MM.1S (cell line): ENCODE measurements at places on chromosomes 5 and 9.

DNA sequence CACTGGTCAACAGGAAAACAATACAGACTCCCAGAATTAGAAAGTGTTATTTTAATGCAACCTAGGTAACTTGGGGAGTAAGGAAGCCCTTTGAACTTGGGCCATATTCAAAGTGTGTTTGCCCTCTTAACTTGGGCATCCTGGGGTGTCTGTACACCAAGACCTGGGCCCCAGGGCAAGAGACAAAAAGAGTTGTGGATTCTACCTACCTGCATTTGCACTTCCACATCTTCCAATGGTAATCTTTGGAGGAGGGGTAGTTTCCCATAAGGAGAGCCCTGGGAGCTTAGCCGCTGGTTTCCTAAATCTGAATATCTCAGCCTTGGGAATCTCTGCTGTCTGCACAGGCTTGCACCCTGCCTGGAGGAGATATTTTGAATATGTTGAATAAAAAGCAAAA is 8.5 kb downstream of the WNT8A start:
- no peak for DNase-seq

GRCh38 chr5:112124788-112125187 is 294.3 kb downstream of the EPB41L4A start:
- DNase-seq, result no peak

DNA sequence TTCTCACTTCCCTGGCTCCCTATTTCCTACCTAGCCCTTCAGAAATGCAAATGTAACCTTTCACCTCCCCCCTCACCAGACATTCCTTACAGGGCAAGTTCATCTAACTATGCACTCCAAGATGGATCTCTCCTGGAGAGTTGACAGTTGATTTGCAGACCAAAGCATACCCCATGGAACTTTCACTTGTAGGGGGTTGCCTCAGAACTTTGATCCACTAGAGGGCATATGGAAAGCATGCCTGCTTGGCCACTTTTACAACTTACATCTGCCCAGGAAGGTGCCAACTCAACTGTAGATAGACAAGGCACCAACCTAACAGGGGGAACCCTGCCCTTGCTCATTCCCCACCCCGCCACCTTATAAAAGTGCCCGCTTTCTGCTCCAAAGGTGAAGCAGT is 187.8 kb downstream of the NXNL2 start:
- peak; percentile 28 for DNase-seq

DNA sequence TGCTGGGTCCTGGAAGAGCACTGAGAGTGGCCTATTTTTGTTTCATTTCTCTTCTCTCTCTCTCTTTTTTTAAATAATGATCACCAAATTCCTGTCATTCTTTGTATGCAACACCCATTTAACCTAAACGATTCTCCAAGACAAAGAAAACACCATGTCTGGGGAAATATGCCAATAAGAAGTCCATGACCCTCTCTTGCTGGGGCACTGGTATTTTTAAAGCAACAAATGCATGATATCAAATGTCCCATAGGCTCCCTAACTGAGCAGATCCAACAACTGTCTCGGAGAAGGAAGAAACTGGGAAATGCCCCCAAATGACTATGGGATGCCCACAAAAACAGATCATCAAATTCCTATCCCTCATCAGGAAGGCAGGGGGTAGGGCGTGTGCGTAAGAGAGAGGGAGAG is 567.4 kb downstream of the CCDC171 start:
- DNase-seq, result no peak

DNA sequence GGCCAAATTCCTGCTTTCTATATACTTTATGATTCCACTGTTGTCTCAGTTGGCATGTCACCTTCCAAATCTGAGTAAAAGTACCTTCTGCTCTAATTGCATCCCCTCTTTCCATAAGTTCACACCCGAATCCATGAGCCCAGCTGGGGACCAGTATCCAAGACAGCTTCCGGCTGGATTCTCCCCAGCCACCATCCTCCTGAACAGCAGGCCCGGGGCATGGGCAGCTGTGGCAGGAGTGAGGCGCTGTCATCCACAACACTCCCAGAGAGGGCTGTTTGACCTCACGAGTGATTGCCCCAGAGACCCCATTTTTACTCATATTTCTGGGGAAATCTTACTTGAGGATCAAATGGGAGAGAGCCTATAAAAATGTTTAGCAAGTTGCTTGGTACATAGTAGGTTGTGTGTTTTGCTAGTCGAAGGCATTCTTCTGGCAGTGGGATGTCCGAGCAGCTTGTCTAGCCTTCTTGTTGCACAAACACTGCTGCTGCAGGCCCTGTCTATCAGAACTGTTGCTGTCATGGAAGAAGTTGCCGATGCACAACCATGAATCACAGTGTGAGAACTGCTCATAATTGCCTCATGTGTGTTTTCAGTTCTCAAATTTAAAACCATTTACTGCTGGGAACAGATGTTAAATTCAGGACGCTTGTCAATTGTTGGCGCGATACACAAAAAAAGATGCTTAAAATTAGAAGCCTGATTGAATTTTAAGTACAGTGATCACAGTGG is 93.8 kb downstream of the HSPA4 start:
- DNase-seq, result no peak

DNA sequence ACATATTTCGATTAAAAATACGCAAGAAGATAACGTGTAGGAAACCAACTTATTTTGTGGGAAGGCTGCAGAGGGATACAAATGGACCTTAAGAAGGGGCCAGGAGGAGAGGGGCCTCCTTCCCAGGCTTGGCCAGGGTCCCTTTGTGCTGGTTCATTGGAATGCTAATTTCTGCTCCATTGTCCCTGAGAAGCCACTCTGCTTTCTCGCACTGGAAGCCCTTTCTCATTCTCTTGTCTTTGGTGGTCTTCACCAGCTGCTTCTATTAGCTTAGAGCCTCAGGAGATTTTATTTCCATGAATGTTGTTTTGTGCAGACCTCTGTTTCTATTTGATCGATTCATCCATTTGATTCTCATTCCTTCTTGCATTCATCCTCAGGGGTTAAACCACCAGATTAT is 325.4 kb downstream of the TMEM38B start:
- DNase-seq, result no peak

DNA sequence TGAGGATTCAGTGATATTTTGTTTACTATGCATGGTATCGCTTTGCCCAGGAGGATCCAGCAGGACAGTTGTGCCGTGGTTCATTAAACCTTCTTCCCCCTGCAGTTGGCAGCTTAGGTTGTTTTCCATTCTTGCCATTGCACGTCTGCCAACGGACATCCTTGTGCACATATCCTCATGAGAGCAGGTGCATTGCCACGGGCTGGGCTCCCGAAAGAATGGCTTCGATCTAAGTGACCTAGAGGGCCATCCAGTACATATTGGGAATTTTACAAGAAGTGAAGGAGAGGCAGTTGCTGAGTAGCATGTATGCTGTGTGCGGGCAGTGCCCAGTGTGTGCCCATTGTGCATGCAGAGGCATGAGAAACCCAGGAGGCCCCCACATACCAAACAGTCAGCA is 22.1 kb downstream of the HRH2 start:
- no peak for DNase-seq

GRCh38 chr5:170307575-170308465 is 10.2 kb upstream of the LCP2 start:
- DNase-seq, result no peak

DNA sequence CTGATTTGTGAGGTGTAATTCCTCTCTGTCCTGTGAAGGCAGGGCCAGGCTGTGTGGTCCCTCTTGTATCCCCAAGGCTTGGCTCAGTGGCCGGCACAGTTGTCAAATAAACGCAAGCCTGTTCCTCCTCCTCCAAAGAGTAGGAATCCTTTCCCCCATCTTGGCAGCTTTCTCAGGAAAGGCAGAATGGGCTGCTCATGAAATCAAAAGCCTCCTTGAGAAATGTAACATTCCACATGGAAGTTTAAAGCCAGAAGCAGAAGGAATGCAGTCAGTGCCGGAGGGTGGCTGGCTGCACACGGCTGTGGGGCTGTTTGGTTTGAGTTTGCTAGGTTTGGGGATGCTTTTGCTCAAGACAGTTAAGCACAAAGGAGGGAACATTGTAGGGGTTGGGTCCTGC is 34.5 kb upstream of the MED10 start:
- no peak for DNase-seq

DNA sequence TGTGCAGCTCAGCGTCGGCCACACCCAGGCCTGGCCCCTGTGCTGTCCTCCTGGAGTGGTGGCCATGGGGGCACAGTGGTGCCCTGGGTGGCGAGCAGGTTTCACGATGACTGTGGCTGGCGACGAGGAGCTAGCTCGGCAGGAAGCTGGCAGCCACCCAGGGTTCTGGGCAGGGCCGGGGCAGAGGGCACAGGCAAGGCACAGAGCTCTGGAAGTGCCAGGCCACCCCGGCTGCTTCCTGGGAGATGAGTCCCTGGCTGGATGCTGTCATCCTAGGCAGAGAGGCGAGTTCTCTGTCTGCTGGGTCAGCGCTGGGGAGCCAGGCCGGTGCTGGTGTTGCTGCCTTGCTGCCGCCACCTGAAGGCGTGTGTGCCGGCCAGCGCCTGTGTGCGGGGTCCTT is 51.7 kb downstream of the RXRA start:
- DNase-seq, result no peak

DNA sequence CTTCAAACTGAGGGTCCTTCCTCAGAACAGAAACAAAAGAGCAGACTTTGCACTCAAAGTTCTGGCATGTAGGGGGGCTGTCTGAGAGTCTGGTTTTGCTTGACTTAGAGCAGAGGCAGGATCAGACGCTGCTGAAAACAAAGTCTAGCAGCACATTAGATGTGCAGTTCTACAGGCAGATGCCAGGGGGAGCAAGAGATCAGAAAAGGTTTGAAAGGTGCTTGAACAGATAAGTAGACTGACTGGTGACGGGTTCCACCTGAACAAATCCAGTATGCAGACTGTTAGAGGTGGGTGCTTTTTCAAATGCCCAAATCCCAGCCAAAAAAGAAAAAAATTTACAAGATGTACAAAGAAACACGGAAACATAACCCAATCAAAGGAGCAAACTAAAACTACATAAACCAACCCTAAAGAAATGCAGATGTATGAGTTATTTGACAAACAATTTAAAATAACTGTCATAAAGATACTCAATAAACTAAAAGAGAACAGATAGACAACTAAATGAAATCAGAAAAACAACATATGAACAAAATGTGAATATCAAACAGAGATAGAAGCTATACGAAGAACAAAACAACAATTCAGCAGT is 194.7 kb upstream of the FREM1 start:
- no peak for DNase-seq

DNA sequence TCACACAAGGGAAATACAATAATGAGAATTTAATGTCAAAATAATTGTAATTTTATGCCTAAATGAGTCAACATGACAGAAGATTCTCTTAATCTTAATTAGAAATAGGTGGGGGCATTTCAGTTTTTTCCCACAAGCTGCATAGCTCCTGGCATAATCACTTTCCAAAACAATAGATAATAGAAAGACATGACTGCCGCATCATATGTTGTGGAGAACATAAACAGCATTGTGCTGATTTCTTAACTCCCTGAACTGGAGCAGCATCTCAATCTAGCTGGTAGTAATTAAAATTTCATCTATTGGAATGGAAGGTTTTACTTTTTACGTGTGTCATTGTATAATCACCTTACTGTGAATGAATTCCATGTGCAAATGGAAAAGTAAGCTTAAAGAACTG is 112.1 kb downstream of the ST8SIA4 start:
- DNase-seq, result no peak

DNA sequence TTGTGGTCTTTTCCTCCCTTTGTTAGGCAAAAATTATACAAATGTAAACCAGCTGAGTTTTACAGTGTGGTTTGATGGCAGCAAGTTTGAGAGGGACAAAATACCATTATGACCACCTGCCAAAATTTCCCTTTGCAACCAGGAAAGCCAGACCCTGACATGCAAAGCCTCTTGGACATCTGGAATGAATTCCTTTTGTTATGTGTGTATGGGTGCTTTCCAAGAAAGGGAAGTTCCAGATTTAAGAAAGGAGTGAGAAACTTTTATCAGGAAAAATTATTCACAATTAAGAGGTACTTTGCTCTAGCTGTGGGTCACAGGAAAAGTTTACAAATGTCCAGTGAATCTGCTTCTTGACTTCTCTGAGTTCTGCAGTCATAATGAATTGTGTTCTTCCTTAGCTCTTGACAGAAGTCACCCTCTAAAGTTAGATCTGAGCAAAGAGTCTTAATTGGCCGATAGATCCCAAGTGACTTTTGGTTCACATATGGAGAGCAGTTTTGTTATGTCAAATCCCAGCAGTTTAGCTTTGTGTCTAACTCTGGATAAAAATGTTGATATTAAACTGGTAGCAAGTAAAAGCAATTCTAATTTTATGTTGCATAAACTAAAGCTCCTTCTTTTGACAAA is 295.9 kb upstream of the ZNF608 start:
- DNase-seq, result no peak

DNA sequence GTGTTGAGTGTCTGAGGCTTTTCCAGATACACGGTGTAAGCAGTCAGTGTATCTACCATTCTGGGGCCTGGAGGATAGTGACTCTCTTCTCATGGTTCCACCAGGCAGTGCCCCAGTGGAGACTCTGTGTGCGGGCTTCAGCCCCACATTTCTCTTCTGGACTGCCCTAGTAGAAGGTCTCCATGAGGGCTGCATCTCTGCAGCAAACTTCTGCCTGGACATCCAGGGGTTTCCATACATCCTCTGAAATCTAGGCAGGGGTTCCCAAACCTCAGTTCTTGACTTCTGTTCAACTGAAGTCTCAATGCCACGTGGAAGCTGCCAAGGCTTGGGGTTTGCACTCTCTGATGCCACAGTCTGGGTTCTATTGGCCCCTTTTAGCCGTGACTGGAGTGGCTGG is 256.6 kb upstream of the ITGA1 start:
- DNase-seq, result no peak

DNA sequence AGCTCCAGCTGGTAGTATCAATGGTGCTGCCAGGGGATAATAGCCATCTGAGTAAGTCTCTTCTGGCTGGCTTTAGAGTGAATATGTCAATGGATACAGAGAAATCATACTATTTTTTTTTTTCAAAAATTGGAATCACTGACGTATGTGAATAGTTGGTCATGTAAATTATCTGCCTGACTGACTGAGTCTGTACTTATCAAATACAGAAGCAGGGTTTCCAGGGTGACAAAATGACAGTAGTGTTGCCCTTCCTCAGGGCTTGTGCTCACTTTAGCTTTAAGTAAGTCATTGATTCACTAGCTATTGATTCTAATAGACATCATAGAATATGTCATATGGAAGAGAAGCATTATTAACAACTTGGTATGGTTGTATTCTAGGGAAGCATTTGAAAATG is 126.0 kb upstream of the C6 start:
- no peak for DNase-seq

- no peak for DNase-seq
Measured at GRCh38 chr9:104686081-104686480, 8.2 kb upstream of the OR13D1 start.

DNA sequence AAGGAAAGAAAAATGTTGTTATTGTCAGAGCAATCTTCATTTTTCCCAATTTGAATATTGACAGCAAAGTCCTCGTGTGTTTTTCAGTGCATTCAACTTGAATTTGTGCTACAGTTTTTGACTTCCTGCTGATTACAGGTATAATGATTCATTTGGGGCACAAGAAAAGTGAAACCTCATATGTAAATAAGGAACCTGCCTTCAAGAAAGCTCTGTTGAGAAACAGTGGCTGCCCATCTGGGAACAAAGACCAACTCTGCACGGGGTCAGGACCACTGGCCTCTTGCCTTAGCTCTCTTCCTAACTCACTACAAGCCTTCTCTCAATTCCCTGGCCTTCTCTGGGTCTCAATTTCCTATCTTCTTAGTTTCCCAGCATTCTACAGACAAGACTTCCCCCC is 21.0 kb downstream of the TIMD4 start:
- DNase-seq, result peak; percentile 80

- no peak for DNase-seq
Measured at GRCh38 chr5:135308245-135308644, 90.8 kb downstream of the MACROH2A1 start.

GRCh38 chr9:74952201-74953151 is at the start of gene C9orf40:
Gene C9orf40 (minus strand): TSS chr9:74952912. CDS start chr9:74952611, 301 bp downstream.
- DNase-seq, result peak; percentile 94
